ENCODE measurements at places on chromosomes 6 and 20.

DNA sequence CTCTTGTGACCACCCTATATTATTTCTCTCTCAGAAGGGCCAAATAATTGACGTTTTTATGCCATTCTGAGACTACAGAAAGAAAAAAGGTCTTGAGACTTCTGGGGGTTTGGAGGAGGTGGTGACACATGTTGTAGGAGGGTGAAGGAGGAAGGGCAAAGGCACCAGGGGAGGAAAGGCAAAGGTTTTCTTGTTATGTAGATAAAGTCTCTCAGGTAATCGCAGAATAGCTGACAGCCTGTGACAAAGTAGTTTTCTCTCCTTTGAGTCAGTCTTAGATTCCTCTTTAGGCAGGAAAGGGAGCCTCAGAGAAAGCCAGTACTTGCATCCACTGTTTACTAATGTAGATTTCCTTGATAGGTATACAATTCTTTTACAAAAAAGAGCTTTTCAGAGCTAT, 23.6 kb downstream of the OR2B2 start:
- DNase-seq = no peak

GRCh38 chr6:35092362-35093117, 48.6 kb downstream of the TCP11 start:
- peak; percentile 92 for DNase-seq

DNA sequence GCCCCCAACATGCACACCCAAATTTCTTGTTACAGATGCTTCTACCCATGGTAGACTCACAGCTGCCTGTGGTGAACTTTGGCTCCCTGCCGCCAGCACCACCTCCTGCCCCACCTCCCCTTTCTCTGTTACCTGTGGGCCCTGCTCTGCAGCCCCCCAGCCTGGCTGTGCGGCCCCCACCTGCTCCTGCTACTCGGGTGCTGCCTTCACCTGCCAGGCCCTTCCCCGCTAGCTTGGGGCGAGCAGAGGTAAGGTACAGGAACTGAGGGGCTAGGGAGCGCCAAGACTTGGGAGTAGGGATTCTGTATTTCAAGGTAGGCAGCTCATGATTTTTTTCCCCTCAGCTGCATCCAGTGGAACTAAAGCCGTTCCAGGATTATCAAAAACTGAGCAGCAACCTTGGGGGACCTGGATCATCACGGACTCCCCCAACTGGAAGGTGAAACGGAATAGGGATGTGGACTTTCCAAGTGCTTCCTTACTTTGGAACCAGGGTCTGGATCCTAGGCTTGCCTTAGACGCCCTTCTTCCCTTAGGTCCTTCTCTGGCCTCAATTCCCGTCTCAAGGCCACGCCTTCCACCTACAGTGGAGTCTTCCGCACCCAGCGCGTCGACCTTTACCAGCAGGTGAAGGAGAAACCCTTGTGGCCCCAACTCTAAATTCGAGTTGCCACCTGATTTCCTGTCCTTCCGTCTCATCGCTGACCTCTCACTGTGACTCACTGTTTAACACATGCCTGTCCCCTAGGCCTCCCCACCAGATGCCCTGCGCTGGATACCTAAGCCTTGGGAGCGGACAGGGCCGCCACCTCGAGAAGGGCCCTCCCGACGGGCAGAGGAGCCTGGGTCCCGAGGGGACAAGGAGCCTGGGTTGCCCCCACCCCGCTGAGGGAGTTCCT, 15.5 kb downstream of the BAG6 start:
- no peak for DNase-seq

DNA sequence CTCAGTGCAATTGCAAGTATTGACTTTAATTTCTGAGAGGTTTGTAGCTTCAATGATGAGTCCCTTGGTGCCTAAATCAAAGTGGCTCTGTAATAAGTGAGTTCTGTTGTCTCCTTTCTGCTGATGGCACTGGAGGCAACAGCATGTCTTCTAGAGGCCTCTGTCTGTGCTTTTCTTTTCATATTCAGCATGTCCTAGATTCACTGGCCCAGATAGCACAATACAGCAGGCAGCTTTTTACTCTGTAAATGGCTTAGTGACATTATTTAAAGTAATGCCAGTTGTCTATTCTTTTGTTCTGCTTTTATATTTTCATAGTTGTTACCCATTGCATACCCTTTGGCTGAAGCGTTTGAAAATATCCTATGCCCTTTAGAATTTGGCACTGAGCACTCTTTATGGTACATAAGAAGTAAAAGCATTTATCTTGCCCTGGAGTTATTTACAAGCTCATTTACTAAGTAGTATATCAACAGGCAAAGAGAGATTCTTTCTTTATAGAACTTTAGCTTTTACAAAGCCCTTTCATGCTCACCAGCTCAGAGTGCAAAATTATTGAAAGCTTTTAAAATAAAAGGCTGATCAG, 271.5 kb upstream of the KCNQ5 start:
- DNase-seq = no peak

- peak; percentile 92 for DNase-seq
Measured at GRCh38 chr6:21634582-21634981, 41.0 kb downstream of the SOX4 start.

- no peak for DNase-seq
Measured at GRCh38 chr20:64119681-64120341, 12.4 kb upstream of the NPBWR2 start.

GRCh38 chr20:7744411-7744810, 195.8 kb downstream of the HAO1 start:
- DNase-seq = peak; percentile 77

- no peak for DNase-seq
Measured at GRCh38 chr20:63690003-63690897, 6.2 kb upstream of the TNFRSF6B start.

- DNase-seq = no peak
Measured at GRCh38 chr6:95120984-95121383, 456.4 kb upstream of the MANEA start.

- no peak for DNase-seq
Measured at GRCh38 chr6:136334853-136335252, 45.2 kb upstream of the BCLAF1 start.

GRCh38 chr6:40710626-40711330, 123.6 kb upstream of the LRFN2 start:
- no peak for DNase-seq

DNA sequence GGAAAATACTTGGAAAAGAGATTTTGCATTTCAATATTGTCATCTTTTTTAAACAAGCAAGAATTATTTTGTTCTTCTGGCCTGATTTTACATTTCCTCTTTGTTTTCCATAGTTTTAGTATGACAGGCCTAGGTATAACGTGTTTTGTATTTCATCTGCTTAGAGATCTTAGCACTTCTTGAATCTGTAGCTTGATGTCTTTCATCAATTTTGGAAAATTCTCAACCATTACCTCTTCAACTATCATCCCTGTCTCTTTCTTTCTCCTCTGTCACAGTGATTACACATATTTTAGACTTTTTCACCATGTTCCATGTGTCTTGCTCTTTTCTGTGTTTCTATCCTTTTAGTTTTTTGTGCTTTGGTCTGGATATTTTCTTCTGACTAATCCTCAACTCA, 67.2 kb upstream of the PHACTR1 start:
- no peak for DNase-seq

DNA sequence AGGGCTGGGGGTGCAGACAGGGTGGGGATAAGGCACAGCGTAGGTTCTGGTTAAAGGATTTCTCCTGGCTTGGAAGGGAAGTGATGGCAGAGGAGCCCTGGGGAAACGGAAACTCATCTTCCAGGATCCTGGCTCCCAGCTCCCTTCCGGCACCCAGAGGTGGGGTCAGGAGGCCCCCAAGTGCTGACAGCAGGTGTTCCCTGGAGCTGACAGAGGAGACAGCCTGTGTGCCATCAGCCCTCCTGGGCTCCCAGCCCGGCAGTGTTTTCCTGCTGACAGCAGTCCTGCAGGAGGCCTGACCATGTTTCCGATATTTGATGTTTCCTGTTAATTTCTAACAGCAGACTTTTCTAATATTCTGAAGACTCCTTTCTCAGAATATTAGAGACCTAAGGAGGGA, 277.3 kb downstream of the TAF4 start:
- DNase-seq = no peak

DNA sequence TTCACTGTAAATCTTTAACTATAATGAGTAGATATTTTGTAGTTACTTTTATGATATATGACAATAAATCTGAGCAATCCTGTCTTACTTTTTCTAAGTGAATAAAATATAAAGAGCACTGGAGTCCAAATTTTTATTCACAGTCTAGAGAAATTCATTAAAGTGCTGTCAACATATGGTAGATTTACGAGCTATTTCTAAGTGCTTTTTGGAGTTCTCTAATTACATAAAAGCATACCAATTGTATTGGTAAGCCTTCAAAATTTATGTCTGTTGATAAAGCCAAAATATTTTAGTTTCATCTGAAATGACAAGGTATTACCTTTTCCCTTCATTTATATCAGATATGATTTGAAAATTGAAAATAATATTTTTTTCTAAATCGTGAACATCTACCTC, 75.4 kb downstream of the MAN1A1 start:
- no peak for DNase-seq

GRCh38 chr20:48819089-48819488, 8.7 kb downstream of the PREX1 start:
- no peak for DNase-seq

GRCh38 chr6:128520436-128521281, at the start of gene PTPRK:
TSS of gene PTPRK (minus strand) at chr6:128520599. CDS start at chr6:128520358, 241 bp downstream.
- peak; percentile 91 for DNase-seq

DNA sequence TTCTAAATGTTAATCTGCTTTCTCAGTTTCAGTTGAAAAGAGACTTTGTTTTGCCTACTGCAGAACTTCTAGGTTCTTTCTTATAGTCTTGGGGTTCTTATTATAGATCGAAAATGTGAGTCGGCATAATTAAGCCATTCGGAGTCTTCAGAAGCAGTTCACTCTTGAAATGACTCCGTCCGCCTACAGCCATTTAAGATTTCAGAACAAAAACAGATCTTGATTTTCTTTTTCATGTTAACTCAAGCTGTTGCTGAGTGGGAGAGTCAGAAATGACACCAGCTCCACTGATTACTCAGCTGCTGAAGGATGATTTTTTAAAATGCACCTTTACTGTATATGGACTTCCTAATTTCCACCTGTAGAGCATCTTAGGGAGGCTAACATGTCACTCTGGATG, 15.9 kb downstream of the PRDM1 start:
- DNase-seq = no peak

DNA sequence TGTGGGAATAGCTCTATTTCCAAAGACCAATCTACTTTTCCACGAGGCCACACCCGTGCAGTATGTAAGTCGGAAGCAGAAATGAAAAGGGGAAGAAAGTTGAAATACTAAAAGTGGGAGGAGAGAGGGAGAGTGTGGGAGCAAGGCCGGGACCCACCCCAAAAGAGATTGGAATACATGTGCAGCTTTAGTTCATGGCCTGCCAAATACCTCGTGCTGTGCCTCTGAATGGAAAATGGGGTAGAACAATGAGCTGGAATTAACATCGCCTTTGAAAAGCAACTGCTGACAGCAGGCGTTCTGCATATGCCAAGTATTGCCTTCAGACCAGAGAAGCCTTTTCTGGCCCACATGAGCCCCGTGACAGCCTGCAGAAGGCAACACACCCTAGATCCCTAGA, 155.6 kb downstream of the CD83 start:
- DNase-seq = no peak

- no peak for DNase-seq
Measured at GRCh38 chr6:125745281-125746018, 4.0 kb upstream of the HEY2 start.

- DNase-seq = no peak
Measured at GRCh38 chr6:157075549-157076450, 247.5 kb downstream of the TMEM242 start.

- DNase-seq = peak; percentile 91
Measured at GRCh38 chr6:108961985-108962384, 113.8 kb downstream of the ARMC2 start.

GRCh38 chr6:137811121-137811915, 55.7 kb upstream of the TNFAIP3 start:
- peak; percentile 69 for DNase-seq

DNA sequence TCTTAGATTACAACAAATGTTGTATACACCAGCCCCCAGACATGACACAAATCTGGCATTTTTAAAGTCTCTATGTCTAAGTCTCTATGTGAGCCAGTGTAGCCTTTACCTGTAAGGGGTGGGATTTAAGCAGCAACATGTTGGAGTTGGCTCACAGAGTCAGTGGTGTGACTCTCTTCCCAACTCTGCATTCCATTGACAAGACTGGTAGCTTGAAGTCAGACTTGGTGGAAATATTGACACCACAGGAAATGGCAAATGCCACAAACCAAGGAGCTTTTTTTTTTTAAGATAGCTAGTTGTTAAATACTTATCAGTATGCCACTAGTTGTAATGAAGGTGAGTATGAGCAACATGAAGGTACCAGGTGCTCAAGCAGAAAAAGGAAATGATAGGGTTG, 103.1 kb upstream of the SMLR1 start:
- DNase-seq = no peak

DNA sequence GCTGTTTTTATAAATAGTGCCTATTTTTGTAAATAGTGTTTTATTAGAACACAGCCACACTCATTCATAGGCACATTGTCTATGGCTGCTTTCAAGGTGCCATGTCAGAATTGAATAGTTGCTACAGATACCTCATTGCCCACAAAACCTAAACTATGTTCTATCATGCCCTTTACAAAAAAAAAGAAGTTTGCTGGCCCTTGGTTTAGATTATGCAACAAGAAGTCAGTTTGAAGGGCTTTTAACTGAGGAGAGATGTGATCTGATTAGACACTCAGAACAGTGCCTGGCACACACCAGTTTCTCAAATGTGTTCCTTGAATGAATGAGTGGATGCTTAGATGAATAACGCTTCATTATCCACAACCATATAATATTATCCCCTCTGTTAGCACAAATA, 366.1 kb downstream of the MAFB start:
- DNase-seq = no peak

DNA sequence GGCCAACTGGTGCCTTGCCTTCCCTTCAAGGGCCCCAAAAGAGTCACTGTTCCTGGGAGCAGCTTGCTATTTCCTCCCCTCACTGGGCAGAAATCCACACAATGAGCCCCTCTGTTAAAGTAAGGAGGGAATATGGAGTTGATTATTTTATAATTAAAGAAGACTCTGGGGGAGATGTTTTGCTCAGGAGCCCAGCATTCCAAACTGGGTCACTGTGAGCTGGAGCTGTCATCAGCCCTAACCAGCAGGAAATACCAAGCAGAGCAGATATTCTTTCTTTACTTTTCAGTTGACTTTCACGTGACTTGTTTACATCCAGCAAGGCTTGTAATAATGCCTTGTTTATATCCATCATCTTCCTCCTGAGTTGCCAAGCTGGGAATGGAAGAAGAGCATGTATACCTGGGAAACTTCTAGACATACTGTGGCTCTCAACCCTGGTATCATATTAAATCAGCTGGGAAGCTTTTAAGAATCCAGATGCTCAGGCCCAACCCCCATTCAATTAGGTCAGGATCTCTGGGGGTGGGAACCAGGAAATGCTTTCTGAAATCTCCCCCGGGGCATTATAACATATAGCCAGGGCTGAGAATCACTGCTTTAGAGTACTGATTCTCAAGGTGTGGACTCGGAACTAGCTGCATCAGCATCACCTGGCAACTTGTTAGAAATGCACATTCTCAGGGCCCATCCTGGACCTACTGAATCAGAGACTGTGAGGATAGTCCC, 175.6 kb upstream of the MYLIP start:
- DNase-seq = peak; percentile 75

DNA sequence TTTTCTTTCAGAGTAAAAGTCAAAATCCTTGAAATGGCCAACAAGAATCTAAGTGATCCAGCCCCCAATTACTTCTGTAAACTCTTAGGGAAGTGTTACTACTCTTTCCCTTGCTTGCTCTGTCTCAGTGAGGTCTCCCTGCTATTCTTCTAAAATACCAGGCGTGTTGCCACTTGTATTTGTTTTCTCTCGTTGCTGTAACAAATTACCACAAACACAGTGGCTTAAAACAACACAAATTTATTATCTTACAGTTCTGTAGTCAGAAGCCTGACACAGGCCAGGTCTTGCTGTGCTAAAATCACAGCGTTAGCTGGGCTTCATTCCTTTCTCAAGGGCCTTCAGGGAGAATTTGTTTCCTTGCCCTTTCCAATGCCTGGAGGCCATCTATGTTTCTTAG, 59.9 kb downstream of the HECA start:
- DNase-seq = no peak
